ENCODE measurements at places on chromosomes 6 and 20.

- DNase-seq, result no peak
These were observed 1308.1 kb upstream of the GJE1 start for GRCh38 chr6:140824595-140824994.

DNA sequence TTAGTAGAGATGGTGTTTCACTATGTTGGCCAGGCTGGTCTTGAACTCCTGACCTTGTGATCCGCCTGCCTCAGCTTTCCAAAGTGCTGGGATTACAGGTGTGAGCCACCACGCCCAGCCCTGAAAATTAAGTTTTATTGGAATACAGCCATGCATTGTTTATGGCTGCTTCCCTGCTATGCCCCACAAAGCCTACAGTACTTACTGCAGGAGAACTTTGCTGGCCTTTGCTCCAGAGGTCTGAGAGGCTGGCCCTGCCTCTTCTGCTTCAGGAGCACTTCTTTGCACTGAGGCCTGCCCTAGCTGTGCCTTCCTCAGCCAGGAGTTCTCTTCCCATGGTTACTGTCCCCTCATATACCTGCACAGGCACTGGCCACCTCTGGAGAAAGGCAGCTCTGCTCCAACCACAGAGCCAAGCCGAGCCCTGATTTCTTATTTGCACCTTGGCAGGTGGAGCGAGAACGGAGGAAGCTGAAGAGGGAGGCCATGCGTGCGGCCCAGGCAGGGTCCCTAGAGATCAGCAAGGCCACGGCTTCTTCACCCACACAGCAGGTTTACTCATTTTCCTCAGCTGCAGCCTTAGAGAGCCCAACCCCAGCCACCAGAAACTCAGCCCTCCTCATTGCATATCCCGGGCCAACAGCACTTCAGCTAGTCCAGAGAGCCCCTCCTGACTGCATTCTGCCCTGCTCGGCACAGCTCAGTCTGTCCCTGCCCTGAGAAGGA lies 20.8 kb downstream of the C20orf173 start:
- no peak for DNase-seq

DNA sequence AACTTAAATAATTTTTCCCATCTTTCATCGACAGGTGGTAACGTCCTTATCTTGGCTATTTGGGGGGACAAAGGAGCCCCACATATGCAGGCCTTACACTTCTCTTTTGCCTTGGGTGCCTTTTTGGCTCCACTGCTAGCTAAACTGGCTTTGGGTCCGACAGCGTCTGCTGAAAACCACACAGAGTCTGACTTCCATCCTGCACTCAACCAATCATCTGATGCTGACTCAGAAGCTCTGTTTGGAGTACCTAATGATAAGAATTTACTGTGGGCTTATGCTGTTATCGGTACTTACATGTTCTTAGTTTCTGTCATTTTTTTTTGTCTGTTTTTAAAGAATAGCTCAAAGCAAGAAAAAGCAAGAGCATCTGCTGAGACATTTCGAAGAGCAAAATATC lies 178.5 kb downstream of the SLC16A10 start:
- no peak for DNase-seq

DNA sequence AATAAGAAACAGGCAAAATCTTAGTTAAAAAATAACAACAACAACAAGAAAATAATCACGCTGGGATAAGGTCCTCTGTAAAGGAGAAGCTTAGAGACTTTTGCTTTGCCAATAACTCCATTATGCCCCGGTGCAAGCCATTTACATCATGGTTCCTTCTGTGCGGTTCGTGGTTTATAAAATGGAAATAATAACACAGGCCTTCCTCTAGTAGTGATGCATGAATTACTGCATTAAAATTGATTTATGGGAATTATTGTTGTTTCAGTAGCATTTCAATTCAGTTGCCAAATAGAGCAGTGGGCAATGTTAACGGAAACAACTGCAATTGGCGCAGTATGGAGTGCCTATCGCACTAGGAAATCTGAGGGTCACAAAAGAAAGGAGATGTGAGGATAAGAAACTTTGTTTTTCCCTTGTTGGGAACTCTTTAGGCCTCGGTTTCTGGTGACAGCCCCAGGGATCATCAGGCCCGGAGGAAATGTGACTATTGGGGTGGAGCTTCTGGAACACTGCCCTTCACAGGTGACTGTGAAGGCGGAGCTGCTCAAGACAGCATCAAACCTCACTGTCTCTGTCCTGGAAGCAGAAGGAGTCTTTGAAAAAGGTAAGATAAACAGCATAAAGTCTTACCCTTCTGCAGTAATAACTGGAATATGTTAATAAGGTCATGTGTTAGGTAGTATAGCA lies 1.1 kb downstream of the CD109 start:
- no peak for DNase-seq

DNA sequence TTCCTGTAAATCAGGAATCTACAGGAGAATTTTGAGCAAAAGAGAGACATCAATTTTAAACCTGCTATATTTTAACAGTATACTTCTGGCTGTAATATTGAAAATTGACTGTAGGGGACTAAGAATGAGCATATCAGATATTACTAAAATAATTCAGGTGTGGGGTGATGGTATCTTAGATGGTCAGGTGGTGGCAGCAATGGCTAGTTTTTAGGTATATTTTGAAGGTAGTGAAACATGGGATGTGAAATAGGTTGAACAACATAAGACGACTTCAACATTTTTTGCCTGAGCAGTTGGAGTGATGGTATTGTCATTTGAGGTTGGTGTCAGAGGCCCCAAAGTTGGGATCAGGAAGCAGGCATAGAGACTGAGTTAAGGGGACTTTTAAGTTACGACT lies 32.1 kb downstream of the FAM83B start:
- DNase-seq, result no peak

DNA sequence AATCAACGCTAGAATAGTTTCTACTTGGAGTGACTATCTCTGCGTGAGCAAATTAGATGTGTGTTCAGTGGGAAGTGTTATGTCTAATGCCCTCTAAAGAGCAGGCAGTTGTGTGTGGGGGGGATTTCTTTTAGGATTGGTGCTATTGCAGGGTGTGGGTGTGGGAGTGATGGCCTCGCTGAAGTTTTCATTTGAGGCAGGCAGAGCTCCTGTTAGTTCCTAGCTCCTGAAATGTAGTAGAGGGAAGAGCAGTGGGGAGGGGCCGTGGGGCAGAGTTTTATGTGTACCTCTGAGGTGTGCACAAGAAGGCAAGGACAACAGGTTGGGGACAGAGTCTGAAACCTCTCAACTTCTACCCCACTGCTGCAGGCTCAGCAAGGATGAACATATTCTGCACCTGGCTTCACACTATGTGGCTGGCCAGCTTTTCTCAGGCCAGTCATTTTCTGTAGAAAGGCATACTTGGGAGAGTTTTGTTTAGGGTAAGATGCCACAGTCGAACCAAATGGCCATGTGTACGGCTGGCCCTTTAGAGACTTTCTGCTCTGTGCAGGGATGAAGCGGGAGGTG lies 229.2 kb upstream of the SUPT3H start:
- peak; percentile 51 for DNase-seq

DNA sequence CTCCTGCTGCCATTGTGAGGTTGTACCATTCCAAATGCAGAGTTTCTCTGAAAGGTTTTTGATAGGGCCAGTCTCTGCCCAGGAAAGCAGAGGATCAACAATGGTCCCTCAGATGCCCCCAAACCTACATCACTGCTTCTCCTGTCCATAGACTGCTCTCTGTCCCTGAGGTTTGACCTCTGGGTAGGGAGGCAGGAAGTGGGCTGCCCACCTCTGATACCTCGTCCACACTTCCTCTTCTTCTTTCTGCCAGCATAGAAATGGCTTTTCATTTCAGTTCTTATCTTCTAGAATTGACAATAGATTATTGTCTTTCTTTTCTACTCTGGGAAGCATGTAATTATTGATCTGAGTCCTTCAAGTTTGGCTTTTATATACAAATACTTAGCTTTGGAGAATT lies 170.6 kb downstream of the TRMT11 start:
- no peak for DNase-seq

- DNase-seq, result no peak
These were observed 306.4 kb downstream of the CD83 start for GRCh38 chr6:14423955-14424354.

DNA sequence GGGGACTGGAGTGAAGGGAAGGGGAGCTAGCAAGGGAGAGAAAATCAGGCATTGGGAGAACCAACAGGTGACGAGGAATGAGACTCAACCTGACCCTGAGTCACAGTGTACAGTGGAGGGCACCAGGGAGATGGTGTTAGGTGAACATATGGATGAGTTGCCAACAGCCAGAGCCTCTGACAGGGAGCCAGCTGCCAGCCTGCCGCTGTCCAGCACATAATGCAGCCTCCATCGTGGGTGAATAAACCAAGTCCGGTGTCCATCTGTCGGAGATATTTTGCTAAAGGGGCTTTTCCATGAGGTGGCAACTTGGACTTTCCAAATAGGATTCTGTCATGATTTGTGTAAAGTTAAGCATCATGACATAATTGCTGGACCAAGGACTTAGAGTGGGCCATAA lies 88.1 kb downstream of the CDH4 start:
- no peak for DNase-seq

DNA sequence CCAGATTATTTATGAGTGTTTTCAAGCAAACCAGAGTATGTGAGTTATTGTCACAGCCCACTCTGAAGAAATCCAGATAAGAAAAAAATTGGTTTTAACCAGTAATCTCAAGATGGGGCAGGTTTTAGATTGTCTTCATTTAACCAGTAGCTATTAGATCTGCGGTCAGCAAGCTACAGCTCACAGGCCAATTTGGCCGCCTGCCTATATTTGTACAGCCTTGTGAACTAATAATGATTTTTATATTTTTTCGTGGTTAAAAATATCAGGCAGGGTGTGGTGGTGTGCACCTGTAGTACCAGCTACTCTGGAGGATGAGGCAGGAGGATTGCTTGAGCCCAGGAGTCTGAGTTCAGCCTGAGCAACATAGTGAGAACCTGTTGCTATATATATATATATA lies 5.0 kb downstream of the FAM209B start:
- DNase-seq, result no peak

DNA sequence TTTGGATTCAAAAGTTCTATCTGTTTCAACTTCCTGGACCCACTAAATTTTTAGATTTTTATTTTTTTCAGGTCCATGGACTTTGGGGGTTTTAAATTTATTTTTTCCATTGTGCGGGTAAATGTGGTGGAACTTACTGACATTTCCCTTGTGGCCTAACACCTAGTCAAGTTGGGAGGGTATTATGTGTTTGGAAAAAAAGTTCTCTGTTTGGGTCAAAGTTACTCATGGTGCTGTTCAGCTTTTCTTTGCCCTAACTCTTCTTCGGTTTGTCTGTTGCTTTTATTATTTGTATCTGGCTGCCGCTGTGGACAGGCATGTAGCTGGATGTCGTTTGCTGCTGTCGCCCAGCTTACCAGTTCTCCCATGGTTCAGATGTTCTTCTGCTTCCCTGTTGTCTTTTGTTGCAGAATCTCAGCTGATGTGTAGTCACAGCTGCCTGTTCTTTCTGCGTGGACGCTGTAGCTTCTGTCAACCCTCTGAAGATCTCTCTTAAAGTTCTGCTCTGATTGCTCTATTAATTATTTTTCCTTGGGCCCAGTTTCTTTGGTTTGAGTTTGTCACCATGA lies 7.9 kb downstream of the IGF2R start:
- DNase-seq, result no peak

GRCh38 chr6:674956-675355 lies 18.0 kb downstream of the EXOC2 start:
- DNase-seq, result no peak

DNA sequence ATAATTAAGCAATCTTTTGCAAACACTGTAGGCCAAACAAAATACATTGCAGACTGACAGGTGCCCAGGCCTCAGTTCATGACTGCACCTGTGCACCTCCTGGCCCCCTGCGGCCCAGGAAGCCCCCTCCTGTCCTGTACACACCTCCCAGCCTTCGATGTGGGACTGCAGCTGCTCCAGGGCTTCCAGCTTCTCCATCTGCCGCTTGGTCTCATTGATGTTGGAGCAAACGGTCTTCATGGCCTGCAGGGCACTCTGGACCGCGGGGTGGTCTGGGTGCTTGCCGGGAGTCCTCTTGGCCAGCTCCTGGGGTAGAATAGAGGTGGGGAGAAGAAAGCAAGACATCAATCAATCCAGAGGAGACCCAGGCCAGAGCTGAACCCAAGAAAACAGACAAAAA lies 119.7 kb downstream of the PREX1 start:
- DNase-seq, result no peak

GRCh38 chr6:137547601-137548000 lies 53.4 kb upstream of the OLIG3 start:
- no peak for DNase-seq

- DNase-seq, result no peak
These were observed 122.8 kb upstream of the DST start for GRCh38 chr6:56765494-56765893.

- no peak for DNase-seq
These were observed 390.9 kb upstream of the SASH1 start for GRCh38 chr6:147951726-147952125.

GRCh38 chr20:37226889-37227288 lies 34.7 kb downstream of the GHRH start:
- peak; percentile 30 for DNase-seq

GRCh38 chr6:111652156-111652555 lies 46.5 kb upstream of the TRAF3IP2 start:
- DNase-seq, result no peak

GRCh38 chr6:37705239-37706051 lies 7.8 kb upstream of the MDGA1 start:
- DNase-seq, result peak; percentile 73

GRCh38 chr6:167968091-167968490 lies 29.4 kb upstream of the KIF25 start:
- DNase-seq, result peak; percentile 73

- DNase-seq, result no peak
These were observed 5.6 kb downstream of the BRPF3 start for GRCh38 chr6:36202101-36202500.

GRCh38 chr6:113855500-113856374 lies 1.4 kb upstream of the MARCKS start:
- DNase-seq, result peak; percentile 53

GRCh38 chr6:106749609-106750008 lies 120.2 kb downstream of the QRSL1 start:
- DNase-seq, result no peak

DNA sequence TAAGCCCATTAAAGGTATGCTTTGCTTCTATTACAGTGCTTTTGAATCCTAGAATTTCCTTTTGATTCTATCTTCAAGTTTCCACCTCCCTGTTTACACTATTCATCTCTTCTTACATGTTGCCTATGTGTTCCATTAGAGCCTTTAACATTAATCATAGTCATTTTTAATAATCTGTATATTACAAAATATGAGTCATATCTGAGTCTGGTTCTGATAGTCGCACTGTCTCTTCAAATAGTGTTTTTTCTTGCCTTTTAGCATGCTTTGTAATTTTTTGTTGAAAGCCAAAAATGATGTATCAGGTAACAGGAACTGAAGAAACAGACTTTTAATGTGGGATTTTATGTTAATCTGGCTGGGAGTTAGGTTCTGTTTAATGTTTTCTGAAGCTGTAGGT lies 68.4 kb downstream of the DNAAF9 start:
- DNase-seq, result no peak

DNA sequence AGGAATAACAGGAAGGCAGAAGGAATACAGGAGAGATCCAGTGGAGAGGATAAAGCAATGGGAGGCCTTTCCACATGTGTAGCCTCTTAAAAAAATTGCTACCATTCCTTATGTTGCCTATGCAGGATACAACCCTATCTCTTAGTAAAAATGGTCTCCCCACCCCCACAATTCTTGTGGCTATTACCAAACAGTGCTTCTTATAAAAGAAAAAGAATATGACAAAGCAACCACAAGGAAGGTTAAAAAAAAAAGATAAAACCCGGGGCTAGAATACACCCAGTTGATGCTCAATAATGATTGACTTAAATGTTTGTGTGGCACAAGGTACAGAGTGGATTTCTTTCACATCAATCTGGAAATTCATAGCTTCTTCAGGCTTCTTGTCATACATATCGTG lies 250.9 kb downstream of the HIVEP2 start:
- DNase-seq, result no peak

- no peak for DNase-seq
These were observed 3.1 kb upstream of the PTGIS start for GRCh38 chr20:49570828-49571552.
